ENCODE measurements at places on chromosomes 6 and 20.

DNA sequence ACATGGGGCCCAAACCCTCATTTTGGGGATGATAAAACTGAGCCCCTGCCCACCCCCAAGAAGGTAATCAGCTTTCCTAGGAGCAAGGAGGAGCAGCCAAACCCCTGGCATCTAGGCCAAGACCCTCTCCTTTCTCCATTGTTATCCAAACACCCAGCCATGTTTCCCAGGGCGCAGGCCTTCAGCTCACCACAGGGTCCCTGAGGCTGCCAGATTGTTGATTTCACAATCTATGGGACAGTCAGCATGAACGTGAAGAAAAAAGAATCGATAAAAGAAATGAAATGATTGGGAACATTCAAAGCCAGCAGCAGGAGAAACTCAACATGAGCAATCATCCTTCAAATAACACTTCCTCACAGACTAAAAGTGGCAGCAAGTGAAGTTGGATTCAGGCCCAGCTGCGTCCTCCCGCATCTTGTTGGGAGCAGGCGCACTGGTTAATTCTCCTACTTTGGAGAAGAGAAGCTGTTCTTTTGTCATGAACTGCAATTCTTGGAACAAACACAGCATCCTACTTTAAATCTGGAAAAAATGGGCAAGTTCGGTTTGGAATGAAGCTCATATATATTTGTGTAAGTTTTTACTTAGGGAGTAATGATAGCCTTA, 241.8 kb upstream of the PRDM1 start:
- peak; percentile 35 for DNase-seq

GRCh38 chr6:35080016-35080680, 61.0 kb downstream of the TCP11 start:
- no peak for DNase-seq

- peak; percentile 78 for DNase-seq
These were observed 174.1 kb downstream of the FARS2 start for GRCh38 chr6:5435449-5435848.

- no peak for DNase-seq
These were observed 5.5 kb downstream of the OR2B6 start for GRCh38 chr6:27962506-27962905.

GRCh38 chr6:21998582-21998981, 298.3 kb downstream of the PRL start:
- no peak for DNase-seq

GRCh38 chr6:134007077-134007476, 45.3 kb downstream of the SLC2A12 start:
- DNase-seq = no peak

DNA sequence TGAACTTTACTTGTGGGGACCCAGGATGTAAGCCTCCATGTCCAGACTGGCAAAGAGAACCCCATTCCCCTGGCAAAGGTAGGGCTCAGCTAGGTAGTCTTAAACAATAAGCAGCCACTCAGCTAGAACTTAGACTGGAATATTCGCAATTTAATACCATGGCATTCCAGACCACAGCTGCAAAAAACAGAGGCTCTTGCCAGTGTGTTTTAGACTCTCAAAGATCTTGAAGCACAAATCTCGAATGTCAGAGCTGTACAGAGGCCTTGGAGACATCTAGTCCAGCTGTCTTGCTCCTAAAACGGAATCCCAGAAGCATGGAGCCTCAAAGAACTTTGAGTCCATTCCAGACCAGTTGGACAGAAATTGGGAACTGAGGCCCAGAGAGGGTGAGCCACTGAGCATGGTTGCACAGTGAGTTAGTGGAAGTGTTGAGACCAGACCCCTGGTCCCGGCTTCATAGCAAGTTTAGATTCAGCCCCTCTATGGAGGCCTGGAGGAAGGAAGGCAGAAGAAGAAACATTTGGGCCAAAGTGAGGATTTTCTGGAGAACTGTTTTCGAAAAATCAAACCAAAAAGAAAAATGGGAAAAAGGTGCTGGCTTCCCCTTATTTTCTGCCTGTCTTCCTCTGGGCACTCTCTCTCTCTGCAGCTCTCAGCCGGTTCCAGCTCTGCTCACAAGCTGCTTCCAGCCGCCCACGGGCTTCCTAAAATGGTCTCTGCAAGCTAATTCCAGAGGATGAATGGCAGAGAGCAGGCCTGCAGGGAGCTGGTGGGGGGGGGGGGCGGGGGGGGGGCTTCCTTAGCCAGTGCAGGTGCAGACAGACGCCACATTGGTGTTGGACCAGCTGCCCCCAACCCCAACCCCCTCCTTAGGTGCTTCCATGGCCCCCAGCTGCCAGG, 32.4 kb downstream of the AAR2 start:
- DNase-seq = no peak

- DNase-seq = no peak
These were observed 137.0 kb downstream of the PRDM13 start for GRCh38 chr6:99743647-99744046.

DNA sequence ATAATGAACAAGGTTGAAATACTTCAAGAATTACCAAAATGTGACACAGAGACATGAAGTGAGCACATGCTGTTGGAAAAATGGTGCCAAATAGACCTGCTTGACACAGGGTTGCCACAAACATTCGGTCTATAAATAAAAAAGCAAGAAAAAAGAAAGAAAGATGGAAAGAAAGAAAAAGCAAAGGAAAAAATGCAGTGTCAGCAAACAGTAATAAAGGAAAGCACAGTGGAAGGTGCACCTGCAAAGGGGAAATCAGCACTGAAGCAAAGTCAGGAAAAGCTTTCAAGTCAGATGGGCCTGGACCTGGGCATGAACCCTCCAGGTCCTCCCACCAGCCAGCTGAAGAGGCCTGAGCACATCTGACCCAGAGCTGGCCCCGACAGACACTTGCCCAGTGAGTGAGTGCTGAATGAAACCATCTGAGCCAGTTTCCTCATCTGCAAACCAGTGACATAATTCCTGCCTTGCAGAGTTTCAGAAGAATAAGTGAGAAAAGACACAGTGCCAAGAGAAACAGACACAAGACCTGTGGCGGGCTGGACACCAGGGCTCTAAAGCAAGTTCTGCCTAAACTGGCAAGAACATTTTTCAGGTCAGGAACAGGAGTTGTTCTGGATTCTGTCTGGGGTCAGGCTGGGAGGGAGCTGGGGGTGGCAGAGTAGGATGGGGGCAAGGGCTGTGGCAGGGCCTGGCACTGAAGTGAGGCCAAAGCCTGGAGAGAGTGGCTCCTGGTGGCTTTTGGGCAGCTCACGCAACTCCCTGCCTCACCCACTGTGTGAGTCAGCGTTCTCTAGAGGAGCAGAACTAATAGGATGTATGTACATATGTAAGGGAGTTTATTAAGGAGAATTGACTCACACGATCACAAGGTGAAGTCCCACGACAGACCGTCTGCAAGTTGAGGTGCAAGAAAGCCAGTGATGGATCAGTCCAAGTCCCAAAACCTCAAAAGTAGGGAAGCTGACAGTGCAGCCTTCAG, 23.9 kb upstream of the MICB start:
- DNase-seq = peak; percentile 55

GRCh38 chr6:142401838-142402237, 100.0 kb downstream of the ADGRG6 start:
- no peak for DNase-seq

- peak; percentile 9 for DNase-seq
These were observed 22.3 kb downstream of the NPEPL1 start for GRCh38 chr20:58714923-58715351.

- no peak for DNase-seq
These were observed 30.5 kb downstream of the TBX18 start for GRCh38 chr6:84733889-84734288.

DNA sequence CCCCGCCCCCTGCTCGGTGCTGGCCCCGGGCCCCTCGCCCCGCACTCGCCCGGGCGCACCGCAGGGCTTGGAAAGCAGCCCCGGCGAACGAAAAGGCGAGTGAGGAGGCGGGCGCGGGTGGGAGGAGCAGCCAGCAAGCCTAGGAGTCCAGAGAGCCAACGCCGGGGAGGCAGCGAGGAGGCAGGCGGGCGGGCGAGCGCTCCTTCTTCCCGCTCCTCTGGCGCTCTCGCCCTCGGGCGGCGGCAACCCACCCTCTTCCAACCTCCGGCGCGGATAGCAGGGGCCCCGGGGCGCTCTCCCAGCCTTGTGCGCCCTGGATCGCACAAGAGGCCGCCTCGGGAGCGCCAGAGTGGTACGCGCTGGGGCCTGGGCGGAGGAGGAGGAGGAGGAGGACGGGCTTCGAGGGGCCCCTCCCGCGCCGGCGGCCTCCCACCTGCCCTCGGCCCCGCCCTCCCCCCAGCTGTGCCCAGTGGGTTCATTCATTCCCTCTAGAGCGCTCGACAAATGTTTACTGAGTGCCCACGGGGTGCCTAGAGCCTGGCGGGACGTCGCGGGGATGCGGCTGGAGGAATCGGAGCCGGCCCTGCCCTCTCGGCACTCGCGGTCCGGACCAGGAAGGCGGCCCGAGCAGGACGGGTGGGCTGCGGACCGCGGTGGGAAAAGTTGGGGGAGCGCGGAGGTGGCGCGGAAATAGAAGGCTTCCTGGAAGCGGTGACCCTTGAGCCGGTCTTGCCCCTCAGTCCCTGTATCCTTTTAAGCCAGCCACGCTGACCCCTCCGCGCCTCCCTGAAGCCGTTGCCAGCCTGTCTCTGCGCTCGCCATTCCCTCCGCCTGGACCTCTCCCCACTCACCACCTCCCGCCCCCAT, at the start of gene BMP7:
BMP7 (minus strand) TSS at position 351 of the 867 bp plus-strand sequence. CDS start 519 bp downstream, outside the sequence.
- peak; percentile 48 for DNase-seq

GRCh38 chr6:139174961-139175360, 40.1 kb downstream of the HECA start:
- no peak for DNase-seq

DNA sequence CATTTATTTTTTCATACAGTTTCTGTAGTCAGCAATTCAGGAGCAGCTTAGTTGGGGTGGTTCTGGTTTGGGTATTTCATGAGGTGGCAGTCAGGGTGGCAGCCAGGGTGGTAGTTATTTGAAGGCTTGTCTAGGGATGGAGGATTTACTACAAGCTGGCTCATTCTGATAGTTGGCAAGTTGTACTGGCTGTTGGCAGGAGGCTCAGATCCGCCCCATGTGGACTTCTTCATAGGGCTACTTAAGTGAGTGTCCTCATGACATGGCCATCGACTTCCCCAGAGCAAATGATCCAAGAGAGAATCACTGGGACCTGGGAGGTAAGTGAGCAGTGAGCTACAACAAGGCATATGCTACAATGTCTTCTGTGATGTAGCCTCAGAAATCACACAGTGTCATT, 22.4 kb upstream of the CDKAL1 start:
- DNase-seq = no peak

- DNase-seq = peak; percentile 90
These were observed 89.4 kb downstream of the TBXT start for GRCh38 chr6:166078294-166078693.

DNA sequence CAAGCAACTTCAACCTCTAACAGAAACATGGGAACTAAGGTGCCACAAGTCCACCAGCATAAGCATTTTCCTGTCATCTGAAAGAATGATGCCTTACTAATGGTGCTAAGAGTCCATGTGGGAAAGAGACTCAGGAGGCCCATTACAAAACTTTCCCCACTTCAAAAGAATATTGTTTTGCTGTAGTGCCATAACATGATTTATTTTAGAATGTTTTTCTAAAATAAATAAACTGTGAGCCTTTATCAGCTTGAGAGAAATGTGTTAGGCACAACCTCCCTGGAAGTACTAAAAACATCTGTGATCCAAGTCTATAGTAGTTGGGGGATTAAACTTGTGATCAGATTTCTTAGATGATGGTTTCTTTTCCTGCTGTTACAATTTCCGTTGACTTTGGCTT, 330.1 kb upstream of the MAP3K7 start:
- DNase-seq = no peak

GRCh38 chr20:64143018-64143801, 21.0 kb upstream of the MYT1 start:
- no peak for DNase-seq

DNA sequence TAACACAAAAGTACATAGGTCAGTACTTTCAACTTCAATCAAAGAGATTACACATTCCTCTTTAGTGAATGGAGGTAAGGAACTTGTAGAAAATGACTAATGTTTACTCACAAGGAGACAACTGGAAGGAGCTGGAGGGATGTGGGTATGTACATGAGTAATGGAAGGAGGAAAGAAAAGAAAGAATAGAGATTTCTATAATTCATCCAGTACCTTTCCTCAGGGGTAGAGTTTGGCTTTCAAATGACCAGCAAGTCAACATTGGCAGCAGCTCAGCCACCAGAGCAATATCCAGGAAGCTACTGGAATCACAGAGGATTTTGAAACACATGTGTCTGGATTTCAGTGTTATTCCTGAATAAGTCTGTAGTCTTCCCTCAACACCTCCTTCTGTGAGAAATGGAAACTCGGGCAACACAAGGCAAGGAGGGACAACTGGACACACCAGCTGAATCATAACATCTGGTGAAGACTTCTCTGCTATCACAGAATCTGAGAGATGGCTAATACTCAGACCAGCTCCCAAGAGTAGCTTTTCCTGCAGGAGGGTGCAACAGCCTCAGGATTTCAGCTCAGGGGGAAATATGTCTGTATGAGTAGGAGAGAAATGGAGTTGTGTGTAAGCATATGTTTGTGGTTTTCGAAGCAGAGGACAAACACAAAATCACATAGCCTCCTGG, 98.8 kb downstream of the HAO1 start:
- peak; percentile 22 for DNase-seq

DNA sequence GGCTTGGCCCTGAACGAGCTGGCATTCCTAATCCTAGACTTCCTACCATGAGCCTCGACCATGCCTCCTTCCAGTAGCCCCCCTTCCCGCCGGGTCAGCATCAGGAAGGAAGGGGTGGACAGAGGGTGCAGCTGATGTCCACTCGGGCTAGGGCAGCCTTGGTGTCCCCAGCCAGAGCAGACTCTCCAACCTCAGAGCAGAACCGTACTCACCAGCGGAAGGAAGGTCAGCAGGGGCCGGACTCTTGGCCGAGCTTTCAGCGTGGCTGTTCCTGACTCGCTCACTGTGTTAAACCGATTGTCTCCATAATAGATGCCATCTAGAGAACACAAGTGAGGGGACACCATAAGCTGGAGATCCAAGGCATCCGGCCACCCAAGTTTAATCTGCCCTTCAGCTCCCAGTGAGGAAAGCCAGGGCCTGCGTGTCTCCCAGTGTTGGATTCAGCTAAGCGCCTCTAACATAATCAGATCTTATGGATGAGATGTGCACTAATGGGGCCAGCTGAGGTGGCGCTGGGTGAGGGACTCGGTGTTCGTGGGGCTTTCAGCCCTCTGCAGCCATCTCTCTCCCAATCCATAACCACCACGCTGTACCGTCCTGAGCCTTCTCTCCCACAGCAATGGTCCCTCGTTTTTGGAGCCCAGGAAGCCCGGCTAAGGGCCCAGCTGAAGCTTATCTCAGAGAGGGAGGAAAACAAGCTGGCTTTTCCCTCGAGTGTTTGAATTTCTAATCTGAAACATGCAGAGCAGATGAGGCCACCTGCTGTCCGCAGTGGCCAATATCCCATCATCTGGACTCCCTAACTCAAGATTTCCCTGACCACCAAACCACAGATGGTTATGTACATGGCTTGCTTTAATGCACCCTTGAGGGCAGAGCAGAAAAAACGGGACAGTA, 13.7 kb downstream of the C6orf132 start:
- no peak for DNase-seq
